Subcutaneous adipose tissue (tissue), 4 donors: ENCODE measurements at places on chromosomes 6 and 20. TPM values are rescaled to one million over a fixed set of nuclear protein-coding genes. Genes with fewer than 3 reads are reported as not detected.

Gene SAMD5
- 1.5 TPM for total RNA-seq

Gene MROH8
- 3.6 TPM for total RNA-seq

Gene CCN2
- 136 TPM for total RNA-seq

Gene GGT7
- 2.9 TPM for total RNA-seq

Gene ZNF322
- 17.0 TPM for total RNA-seq

Gene DYNLT1
- 69.9 TPM for total RNA-seq

Gene SLC44A4
- not detected for total RNA-seq

Gene GJA10
- not detected for total RNA-seq

Gene PERP
- 21.5 TPM for total RNA-seq

Gene NCOA7
- 63.3 TPM for total RNA-seq

Gene IP6K3
- not detected for total RNA-seq

Gene SLC52A3
- total RNA-seq, result 0.66 TPM
